ENCODE measurements at places on chromosomes 3 and 15.

DNA sequence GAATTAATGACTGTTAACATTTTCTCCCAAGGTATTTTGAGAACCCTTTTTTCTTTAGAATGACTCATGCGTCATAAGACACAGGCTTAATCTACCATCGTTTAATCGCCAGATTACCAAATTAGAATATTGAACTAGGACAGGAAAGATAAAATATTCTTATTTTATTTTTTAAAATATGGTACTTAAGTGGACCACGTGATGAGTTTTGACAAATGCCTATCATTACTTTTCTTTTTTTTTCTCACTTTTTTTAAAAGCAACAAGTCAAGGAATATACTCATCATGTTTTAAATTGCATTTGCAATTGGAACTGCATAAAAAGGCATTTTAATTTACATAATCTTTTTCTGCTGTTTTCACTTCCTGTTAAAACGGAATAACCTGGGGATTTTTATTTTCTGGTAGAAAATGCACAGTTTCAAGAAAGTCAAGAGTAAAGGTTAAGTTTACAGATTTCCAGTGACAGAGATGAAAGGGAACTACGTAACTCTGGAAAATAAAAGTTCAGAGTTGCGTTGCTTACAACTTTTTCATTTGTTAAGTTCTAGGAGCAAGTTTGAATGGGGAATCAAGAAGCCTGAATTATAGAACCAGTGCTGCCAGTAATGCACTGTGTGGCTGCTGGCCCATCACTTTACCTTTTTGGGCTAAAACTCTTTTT lies 23.6 kb downstream of the SIAH2 start:
- no peak for DNase-seq

- DNase-seq = no peak
Measured at GRCh38 chr3:167918686-167919085, 177.0 kb downstream of the GOLIM4 start.

GRCh38 chr3:187130346-187131066 lies 8.8 kb downstream of the RPL39L start:
- no peak for DNase-seq

DNA sequence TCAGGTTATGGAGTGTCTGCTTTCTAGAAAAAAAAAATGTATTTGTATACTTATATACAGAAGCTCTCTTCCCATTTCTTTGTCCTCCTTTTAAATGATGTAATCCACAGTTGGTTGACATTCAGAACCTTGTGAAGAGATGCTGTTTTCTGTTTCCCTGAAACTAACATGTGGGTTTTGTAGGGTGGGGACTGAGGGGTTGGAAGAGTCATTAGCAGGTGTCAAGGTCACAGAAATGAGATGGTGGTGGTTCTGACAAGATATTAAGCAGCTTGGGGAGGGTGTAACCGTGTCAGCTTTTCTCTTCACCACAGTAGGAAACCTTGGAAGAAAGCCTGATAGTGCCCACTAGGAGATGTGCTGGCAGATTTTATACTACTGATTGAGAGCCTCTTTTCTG lies 2.4 kb downstream of the RASA2 start:
- no peak for DNase-seq

Data from NCI-H1436 (cell line).